ENCODE measurements at places on chromosomes 7 and 10. TPM values are rescaled to one million over a fixed set of nuclear protein-coding genes. Genes with fewer than 3 reads are reported as not detected.

The CYP17A1 gene
- total RNA-seq = not detected

The LRIT1 gene
- not detected for total RNA-seq

GRCh38 chr7:77266291-77266794 lies 66.7 kb upstream of the FGL2 start:
- no peak for DNase-seq

The NPY4R2 gene
- total RNA-seq = not detected

The ANKRD61 gene
- not detected for total RNA-seq

The OR2A25 gene
- total RNA-seq = not detected

GRCh38 chr7:134834689-134835462 lies 55.4 kb downstream of the CALD1 start:
- peak; percentile 80 for DNase-seq

- DNase-seq = peak; percentile 92
These were observed 308.0 kb upstream of the KCND2 start for GRCh38 chr7:119964788-119965542.

DNA sequence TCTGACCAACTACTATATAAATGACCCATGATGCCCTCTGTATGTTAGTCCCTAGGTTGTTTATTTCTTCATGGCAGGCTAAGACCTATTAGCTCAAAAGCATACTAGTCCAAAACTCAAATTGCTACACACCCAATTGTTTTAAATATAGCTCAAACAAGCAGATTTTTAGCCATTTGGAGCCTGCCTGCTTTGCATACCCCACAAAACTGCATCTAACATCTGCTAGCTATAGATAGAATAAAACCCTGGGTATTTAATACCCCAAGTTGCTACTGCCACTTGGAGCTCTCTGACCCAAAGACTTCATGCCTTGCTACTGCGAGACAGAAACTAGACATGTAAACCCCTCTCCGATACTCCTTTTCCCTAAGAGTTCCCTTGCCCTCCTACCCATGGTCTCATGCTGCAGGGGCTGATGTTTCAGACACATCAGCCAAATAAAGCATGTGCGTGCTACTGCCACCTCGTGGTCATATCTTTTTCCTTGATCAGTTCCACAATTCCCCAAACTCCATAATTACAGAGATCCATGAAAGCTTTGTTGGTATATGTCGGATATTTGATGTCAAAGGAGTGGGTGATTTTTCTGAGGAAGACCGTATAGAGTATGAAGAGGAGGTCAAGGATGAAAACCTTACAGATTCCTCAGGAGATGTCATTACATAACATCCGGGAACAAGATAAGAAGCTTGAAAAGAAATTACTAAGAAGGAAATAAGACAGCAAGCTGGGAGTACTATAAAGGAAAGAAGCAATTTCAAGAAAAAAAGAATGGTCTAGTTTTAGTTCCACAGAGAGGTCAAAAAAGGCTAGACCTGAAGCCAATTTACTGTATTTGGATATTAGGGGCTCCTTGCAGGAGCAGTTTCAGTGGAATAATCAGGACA lies 386.6 kb downstream of the SH2D4B start:
- peak; percentile 37 for DNase-seq

- DNase-seq = no peak
These were observed 327.3 kb downstream of the ADARB2 start for GRCh38 chr10:1410032-1410431.

The OPN1SW gene
- not detected for total RNA-seq

- DNase-seq = no peak
These were observed 18.8 kb upstream of the INSIG1 start for GRCh38 chr7:155278921-155279320.

GRCh38 chr10:118045837-118046394 lies 825 bp downstream of the RAB11FIP2 start:
- peak; percentile 45 for DNase-seq

The SPDYE16 gene
- 0.09 TPM for total RNA-seq

GRCh38 chr10:78849115-78849514 lies 219.7 kb upstream of the ZMIZ1 start:
- no peak for DNase-seq

- DNase-seq = no peak
These were observed 6.7 kb upstream of the LRRC18 start for GRCh38 chr10:48946332-48946731.

- peak; percentile 37 for DNase-seq
These were observed 183.4 kb downstream of the SORCS3 start for GRCh38 chr10:104824380-104825006.

DNA sequence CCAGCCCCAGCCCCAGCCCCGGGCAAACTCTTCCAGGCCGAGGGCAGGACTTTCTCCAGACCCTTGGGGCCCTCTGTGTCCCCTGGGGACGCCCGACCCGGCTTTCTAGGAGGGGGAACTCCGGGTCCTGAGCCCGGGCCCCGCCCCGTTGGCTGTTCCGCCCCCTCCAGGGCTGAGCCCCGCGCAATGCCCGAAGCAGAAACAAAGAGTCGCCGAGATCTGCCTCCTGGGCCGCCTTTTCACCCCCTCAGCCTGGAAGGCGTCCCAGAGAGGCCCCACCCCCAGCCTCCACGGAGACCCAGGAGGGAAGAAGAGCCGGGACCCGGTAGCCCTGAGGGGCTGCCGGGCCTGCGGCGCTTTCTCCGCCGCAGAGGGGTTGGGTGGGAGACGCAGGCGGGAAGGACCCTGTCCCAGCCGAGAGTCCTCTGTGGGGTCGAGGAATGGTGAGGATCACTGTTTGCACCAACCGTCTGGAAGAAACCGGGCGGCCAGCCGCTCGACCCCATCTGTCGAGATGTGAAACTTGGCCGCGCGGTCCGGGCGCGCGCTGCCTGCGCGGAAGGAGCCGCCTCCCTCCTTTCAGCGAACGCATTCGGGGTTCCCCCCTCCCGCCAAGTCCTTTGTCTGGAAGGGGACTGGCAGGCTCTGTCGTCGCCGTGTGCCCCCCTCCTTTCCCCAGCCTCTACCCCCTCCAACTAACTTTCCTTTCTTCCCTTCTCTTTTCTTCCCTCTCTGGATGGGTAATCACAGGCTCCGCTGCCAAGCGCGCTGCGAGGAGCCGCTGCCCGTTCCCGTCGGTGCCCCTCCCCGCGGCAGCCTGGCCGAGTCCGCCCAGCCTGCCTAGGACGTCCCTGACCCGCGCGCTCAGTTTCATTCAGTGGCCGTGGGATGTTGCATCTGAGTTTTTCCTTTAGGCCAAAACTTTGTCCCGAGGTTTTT lies 10.2 kb downstream of the EN2 start:
- no peak for DNase-seq

The AFAP1L2 gene
- total RNA-seq = 0.18 TPM

DNA sequence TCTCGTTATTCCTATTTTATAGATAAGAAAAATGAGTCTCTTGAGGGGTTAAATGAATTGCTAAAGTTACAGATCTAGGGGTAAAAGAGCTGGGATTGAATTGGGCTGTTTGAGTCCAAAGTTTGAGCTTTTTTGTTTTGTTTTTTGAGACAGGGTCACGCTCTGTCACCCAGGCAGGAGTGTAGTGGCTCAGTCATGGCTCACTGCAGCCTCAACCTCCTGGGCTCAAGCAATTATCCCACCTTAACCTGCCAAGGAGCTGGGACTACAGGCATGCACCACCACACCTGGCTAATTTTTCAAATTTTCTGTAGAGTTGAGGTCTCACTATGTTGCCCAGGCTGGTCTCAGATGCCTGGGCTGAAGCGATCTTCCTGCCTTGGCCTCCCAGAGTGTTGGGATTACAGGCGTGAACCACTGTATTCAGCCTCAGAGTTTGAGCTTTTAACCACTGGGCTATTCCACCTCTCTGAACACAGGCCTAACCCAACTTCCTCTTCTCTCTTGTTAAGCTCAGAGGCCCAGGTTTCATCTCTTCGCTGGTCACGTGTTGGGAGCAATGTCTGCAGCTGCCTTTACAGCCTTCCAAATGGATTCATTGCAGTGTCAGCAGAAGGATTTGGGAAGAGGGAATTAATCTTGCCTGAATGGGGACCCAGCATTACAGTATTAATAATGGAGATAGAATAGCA lies 8.0 kb downstream of the SUFU start:
- DNase-seq = no peak

DNA sequence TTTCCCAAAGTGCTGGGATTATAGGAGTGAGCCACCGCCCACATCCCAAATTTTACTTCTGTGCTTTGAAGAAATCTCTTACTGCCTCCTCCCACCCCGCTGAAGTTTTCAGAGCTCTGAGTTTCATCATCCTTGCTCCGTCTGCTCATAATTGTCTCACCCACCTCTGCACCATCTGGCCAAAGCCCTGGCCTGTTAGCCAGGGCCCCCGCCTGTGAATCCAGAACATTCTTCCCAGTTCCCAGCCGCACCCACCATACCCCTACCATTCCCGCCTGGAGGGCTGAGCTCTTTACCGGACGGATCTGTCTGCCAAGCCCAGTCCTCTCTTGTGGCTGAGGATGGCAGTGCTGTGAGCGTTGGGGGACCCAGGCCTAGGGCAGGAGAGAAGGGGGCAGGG lies 14.5 kb downstream of the SSC4D start:
- no peak for DNase-seq

DNA sequence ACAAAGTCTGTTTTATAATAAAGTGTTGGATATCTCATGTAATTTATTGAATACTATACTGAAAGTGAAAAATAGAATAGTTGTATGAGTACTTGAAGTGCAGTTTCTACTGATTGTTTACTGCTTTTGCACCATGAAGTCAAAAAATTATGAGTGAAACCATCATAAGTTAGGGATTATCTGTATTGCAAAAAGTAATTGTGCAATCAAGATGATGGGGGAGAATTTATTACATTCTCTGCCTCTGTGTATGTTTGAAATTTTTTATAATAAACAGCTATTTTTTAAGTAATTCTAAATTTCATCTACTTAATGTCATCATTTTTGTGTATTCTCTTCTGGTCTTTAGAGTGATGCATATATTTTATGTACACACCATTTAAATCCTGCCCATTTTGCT lies 47.2 kb upstream of the TMEM273 start:
- DNase-seq = no peak

GRCh38 chr10:106519376-106520030 lies 645.0 kb downstream of the SORCS1 start:
- DNase-seq = no peak

The FAM25A gene
- total RNA-seq = not detected

DNA sequence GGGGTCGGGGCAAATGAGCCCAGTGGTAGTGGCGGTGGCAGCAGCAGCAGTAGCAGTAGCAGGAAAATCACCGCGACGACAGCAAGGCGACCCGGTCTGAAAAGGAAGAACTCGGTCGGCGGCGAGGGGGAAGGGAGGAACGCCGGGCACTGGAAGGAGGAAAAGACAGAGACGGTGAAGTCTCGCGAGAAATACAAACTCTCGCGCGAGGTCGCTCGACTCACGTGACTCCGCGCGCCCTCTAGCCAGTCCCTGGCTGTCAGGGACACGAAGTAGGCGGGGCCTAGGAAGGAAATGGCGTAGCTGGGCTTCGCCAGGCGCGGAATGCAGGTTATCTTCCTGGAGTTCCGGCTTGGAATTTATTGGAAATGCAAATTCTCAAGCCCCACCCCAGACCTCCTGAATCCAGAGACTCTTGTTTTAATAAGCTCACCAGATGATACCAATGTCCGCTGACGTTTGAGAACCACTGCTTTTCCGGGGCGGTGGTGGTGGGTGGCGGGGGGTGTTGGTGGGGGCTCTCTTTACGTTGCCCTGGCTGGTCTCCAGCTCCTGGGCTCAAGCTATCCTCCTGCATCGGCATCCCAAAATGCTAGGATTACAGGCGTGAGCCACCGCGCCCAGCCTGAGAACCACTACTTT lies at the start of gene SMNDC1:
Gene SMNDC1, minus strand, starts transcription at position 141 of the 642 bp plus-strand sequence. CDS start 1,333 bp downstream, outside the sequence.
- peak; percentile 99 for DNase-seq

DNA sequence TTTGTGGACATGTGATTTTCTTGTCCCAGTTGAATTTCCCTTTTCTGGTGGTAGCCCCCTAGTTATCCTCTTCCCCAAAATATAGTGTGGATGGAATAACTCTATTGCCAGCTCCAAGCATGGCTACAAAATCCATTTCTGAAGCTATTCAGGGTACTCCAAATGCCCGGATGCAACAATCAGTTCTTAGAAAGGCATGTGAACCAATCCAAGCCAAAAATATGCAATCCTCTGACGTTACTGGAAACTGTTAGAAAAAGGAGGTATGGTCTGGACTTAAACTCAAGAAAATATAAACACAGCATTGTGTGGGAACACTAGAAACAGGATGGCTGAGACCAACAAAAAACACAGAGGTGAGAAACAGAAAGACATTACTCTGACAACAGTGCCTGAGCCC lies 347.0 kb downstream of the GPAM start:
- DNase-seq = peak; percentile 52

The CCL24 gene
- not detected for total RNA-seq

The SPDYE1 gene
- total RNA-seq = not detected

DNA sequence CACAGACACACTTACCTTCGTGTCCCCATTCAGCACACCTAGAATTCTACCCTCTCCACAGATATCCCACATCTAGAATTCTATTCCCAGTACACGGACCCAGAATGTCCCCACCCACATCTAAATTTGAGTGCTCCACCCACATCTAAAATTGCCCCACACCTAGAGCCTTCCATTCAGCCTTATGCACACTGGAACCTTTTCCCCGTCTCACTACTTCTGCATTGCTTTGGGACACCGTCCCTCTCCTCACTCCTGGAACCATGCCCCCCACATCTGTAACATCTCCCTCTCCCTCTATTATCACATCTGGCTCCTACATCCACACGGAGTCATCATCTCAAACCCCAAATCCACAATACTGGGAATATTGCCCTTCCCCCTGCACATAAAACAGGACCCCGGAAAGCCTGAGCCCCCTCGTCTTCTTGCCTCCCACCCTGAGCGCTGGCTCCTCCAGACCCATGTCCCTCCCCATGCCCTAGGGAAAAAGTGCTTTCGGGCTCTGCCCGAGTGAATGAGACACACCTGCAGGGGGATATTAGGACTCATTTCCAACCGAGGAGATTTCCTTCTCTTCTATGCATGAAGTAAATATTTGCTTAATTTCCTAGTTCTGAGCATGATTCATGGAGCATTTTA lies 125.8 kb upstream of the UNC5B start:
- DNase-seq = no peak

The SFXN2 gene
- 2.3 TPM for total RNA-seq

The MSS51 gene
- total RNA-seq = 2.5 TPM

DNA sequence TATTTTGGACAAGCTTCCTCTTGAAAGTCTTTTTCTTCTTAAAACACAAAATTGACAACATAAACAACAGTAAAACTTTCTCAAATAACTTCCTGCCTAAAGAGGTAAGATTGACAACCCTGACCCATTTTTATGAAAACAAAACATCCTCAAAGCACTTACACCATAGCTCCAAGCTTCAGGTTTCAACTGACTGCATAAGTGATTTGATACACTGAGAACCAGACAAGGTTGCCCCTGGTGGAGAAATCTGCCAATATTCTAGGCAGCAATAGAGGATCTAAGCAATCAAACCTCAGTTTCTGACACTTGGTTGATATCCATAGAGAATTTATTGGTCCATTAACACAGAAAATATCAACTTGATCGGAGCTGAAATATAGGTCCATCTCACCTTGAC lies 147.8 kb downstream of the ELAPOR2 start:
- DNase-seq = no peak

- no peak for DNase-seq
These were observed 48.7 kb upstream of the SLC35G1 start for GRCh38 chr10:93844979-93845626.
